ENCODE measurements at places on chromosomes 12 and 14.

DNA sequence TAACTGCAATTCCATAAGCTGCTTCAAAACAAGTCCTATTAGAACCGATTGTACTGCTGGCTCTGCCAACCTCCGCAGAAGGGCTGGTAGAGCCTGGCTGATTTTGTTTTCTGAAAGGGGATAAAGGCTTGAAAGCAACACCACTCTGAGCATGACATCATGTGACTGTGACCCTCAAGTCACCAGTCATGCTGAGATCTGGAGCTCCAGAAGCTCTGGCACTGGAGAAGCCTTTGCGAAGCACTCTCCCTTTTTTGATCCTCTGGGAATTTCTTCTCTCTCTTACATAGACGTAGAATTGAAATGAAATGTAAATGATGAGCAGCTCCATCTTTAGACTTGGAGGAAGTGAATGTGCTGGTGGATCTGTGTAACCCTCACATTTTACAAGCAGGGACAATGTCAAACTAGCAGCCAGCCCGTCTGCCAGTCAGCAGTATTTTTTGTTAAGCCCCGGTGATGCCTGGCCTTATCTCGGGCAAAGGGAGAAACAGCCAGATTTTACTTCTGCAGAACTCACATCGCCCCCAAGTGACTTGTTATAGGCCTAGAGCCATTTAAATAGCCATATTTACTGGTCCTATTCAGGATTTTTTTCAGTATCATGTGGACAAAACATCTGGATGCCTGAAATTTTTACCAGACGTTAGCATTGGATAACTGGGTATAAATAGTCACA is 112.1 kb upstream of the NPAS3 start:
- no peak for DNase-seq

DNA sequence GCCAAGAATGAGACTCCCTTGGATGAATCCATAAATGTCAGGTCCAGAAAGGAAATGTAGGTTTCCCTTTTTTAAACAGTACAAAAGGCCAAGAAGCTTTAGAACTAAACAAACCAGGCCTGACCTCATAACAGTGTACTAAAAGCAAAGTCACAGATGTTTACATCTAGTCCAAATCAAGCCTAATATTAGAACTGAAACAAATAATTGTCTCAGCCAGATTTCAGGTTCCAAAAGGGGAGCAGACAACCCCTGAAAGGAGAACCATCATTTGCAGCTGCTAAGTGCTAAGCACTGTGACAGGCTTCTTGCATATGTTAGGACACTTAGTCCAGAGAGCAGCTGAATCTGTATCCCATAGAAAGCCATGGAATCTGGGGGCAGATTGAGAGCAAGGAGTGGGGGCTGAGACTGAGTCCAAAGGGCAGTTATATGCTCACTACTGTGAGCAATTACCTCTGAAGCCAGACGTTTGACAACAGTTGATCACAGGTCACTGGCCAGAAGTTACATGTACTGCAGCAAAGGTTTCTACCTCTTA is 90.1 kb downstream of the STXBP6 start:
- DNase-seq: no peak

DNA sequence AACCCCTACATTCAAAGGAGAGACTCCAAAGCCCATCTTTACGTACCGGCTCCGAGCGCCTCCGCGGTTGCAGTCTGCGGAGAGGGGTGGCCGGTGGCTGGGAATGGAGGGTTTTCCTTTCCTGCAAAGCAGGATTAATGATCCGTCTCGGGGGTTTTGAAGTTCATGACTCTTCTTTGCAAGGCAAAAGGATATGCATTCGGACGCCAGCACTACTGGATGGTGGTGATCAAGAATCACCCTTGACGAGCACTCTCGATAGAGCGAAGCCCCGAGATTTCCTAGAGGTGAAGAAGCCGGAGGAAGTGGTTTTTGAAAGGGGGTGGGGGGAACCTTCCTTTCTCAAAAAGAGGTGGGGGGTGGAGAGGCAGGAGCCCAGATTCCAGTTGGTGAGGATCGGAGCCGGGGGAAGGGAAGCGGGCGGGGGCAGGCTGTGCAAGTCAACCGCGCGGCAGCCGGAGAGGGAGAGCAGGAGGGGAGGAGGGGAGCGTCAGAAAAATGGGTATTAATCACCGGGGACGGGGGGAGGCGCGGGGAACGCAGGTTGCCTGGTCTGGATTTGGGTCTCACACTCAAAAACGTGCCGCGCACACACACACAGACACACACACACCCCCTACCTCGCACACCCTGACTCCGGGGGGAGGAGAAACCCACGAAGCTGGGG is at the start of gene GRIN2B:
GRIN2B (minus strand) TSS at position 307 of the 667 bp plus-strand sequence. CDS start 115,394 bp downstream, outside the sequence.
- DNase-seq: no peak

GRCh38 chr12:72502546-72502945 is 230.4 kb downstream of the TRHDE start:
- DNase-seq: no peak

- DNase-seq: no peak
Observed at GRCh38 chr14:21231020-21231652, 38.1 kb downstream of the HNRNPC start.

GRCh38 chr12:3365463-3366411 is 125.3 kb upstream of the PRMT8 start:
- DNase-seq: no peak

DNA sequence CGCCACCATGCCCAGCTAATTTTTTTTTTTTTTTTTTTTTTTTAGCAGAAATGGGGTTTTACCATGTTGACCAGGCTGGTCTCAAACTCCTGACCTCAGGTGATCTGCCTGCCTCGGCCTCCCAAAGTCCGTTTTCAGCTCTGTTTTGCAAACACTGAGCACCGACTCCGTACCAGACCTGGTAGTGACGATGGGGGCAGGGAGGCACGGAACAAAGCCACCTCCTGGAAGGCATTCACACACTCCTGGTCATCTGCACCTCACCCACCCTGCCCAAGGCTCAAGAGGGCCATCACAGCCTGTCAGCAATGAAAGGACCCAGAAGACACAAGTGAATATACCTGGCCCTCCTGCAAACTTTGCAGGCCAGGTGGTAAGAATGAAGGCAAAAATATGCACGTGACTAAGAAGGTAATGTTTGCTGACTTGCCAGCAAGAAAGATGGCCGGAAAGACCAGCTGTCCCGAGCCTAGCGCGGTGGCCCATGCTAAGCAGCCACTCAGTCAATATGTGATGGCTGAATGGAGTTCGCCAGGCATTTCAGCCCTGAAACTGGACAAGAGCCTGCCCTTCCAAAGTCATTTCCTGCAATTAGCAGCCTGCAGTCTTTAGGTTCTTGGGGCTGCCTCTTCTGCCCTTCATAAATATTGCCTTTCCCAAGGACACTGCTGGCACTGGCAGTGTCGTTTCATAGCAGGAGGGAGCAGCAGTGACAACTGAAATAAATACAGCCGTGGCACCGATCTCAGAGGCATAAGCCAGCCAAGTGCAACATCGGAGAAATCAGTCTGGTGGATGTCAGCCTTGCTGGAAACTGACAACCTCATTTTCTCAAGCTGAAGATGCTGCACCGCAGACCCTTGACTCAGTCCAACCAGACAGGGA is 17.6 kb downstream of the MMAB start:
- DNase-seq: no peak

DNA sequence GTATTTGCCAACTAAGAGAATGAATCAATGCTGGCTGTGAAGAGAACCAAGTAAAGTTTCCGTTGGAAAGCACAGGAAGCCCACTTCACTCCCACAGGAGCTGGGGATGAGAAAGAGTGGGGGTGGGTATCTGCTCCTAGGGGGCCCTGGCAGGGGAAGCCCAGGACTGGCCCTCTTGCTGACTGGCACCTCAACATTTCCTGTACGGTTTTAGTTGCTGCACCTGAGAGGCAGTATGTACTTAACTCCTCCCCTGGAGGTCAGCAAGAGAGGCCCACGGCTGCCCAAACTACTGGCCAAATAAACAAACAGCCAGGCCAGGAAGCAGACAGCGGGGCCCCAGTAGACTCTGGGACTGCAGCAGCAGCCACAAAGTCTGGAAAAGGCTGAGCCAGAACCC is 33.8 kb upstream of the VWF start:
- no peak for DNase-seq

GRCh38 chr14:74888164-74889158 is 6.7 kb downstream of the DLST start:
- DNase-seq: no peak

GRCh38 chr12:52380271-52380694 is 5.2 kb downstream of the KRT84 start:
- DNase-seq: peak; percentile 74

- no peak for DNase-seq
Observed at GRCh38 chr14:35402323-35403113, 2.0 kb downstream of the NFKBIA start.

DNA sequence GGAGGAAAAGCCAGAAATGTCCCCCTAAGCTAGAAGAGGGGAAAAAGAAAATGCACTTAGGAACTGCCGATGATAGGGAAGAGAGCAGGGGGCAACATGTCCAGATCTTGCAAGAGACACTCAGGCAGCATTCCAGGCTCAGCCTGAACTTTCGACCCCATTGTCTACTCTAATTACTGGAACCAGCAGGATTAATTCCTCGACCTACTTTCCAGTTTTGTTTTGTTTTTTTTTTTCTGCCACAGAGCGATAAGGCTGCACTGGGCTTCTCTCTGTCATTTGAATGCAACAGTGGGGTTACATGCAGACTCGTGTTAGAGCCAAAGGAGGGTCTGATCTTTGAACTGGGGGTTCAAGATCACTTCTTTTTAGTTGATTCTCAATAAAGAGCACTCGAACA is 68.7 kb upstream of the MED13L start:
- DNase-seq: no peak

DNA sequence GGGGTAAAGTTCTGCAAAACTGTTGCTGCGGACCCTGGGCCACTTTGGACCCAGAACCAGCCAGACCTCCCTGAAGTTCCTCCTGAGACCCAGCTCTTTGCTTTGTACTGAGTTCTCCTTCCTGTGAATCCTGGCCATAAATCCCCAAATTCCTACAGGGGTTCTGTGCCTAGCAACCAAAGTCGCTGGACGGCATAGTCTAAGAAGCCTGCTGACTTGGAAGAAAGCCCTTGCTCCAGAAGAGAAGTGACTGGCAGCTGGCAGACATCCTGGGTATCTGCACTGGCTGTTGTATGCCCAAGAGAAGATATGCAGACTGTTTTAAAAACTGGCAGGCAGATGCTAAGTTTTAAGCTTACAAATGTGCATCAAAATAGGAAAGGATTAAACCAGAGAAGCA is 99.9 kb upstream of the SLC24A4 start:
- DNase-seq: no peak

- DNase-seq: no peak
Observed at GRCh38 chr12:39278426-39278825, 164.5 kb downstream of the KIF21A start.

- DNase-seq: peak; percentile 32
Observed at GRCh38 chr14:64725261-64725815, 21.1 kb downstream of the PLEKHG3 start.

DNA sequence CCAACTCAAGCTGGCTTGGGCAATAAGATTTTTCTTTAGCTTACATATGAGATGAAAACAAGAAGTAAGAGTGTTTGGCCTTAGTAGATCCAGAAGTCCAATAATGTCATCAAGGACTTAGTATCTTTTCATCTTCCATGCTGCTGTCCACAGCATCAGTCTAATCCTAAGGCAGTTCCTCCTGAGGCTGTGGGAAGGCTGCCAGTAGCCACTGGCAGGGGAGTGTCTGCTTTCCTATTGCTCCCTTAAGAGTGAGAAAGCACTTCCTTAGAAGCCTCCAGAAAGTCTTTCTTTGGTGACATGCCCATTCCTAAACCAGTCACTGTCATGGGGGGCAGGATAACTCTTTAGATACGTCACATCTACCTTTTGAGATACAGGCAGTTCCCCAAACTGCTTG is 317.7 kb downstream of the BMP4 start:
- no peak for DNase-seq

GRCh38 chr14:76123426-76124225 is 28.1 kb upstream of the GPATCH2L start:
- DNase-seq: peak; percentile 4

GRCh38 chr12:50401500-50402081 is 906 bp downstream of the LARP4 start:
- DNase-seq: no peak

GRCh38 chr12:1540690-1541089 is 53.7 kb downstream of the FBXL14 start:
- DNase-seq: no peak

- no peak for DNase-seq
Observed at GRCh38 chr12:68139941-68140340, 19.6 kb downstream of the IFNG start.

DNA sequence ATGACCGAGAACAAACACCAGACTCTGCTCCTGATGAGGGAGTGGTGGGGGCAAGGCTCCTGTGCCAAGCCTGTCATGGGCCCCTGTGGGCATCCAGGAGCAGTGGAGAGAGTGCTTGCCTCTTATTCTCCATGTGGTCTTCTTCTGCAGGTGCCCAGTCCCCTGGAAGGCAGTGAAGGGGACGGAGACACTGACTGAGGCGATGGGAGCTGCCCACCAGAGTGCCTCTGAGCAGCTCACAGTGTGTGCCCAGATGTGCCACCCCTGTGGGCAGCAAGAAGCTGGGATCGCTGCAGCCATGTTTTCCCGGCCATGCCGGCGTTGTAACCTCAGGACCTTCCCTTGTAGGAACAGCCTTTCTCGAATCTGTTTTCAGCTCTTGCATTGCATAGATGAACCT is 6.4 kb upstream of the EP400 start:
- peak; percentile 34 for DNase-seq

DNA sequence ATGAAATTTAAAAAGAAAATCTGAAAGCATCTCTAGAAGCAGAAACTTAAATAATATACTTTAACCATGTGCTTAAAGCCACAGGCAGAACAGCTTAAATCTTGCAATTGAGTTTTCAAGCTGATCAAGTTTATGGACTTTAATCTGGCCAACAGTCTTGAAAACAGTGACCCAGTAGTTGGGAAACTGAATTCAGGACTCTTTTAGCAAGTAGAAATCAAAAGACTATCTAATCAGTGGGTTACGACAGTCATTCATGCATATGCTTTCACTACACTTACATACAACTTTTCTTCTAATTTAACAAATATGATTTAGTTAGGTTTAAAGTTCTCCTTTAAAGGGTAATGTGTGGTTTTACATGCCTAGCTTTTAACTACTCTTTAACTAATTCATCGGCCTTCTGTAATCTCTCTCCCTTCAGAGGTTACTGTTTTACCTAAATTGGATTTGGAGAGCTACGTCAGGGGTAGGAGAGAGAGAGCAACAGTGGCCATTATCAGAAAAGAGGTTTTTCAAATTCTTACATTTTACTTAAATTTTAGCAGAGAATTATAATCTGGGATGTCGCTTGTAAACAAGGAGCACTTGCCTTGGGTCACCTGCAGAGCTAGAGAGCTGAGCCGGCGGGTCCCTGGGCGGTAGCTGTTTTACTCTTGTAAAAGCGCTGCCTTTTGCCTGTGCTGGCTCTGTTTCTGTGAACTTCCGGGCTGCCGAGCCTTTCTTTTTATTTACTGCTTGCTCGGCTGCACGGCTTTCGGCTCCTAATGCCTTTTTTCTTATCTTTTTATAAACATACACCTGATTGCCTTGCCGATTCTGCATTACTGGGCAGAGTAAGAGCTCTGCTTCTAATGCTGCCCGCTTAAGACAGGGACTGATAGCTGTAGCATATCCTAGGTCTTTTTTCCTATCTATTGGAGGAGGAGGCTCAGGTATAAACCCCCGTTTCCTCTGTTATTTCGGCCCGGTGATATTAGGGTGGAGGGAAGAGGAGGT is 17.4 kb upstream of the LYZ start:
- DNase-seq: peak; percentile 70

- DNase-seq: no peak
Observed at GRCh38 chr14:54121466-54122027, 164.9 kb upstream of the BMP4 start.

- DNase-seq: no peak
Observed at GRCh38 chr12:9364224-9365176, 156.3 kb upstream of the PZP start.

GRCh38 chr12:92547906-92548305 is 154.9 kb upstream of the PLEKHG7 start:
- DNase-seq: no peak

- no peak for DNase-seq
Observed at GRCh38 chr12:122795807-122796206, 21.4 kb downstream of the CCDC62 start.

Measured in upper lobe of right lung (tissue), 1 donor.